ENCODE measurements at places on chromosomes 13 and 19.

DNA sequence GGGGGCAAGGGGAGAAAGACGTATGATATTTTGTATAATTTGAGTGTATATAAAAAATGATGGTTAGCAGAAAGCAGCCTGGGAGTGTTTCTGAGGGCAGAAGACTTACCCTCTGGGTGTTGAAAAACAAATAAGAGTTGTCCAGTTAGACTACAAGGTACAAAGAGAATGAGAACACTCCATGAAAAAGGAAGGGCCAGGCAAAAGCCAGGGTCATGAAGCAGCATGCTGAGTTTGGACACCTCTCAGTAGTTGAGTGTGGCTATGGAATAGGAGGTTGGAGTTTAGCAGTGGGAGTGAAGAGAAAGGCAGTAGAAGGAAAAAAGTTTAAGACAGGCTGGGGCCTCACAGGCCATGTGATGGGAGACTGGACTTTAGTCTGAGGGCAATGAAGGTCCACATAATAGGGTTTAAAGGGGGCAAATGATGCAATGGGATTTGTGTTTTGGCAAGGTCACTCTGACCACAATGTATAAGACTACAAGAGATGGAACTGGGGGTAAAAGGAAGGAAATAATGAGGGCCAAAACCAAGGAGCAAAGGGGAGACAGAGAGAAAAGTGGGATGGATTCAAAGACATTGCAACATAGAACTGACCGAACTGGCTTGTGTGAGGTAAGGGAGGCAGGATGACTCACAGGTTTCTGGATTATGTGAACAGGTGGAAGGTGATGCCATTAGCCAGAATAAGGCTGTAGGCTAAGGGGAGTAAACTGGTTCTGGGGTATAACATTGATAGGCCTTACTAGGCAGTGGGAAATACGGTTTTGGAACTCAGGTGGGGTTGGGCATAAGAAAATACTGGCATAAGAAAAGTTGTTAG lies 76.6 kb downstream of the SERP2 start:
- no peak for DNase-seq

DNA sequence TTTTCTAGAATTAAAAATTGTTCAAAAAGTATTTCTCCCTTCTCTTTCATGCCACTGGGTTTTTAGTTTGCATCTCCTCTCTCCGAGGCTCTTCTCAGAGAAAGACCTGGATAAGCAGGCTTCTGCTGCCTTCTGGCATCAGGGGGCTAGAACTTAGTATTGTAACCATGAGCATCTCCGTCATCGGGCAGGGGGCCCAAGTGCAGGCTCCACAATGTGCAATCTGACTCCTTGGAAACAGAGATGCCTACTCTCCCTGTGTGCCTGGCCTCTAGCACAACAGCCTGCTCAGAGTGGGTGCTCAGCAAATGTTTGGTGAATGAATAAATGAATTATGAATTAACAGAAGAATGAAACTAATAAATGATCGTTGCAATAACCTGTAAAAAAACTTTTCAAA lies 45.6 kb upstream of the MTIF3 start:
- DNase-seq: no peak

DNA sequence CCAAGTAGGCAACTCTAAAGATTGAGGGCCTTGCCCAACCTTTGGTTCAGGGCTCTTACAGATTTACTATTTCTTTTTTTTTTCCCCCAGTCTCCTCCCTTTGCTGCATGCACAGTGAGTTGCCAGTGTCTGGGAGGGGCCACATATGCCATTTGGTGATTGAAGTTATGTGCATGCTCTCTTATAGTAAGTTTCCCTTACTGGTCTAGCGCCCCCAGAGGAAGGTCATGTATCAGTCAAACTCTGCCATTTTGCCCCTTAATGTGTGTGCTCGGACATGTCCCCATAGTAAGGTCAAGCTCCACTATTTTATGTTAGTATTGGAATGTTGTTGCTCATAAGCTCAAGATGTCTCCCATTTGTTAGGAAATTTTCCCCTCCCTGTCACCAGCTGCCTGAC lies 1138.0 kb upstream of the SLC10A2 start:
- DNase-seq: no peak

DNA sequence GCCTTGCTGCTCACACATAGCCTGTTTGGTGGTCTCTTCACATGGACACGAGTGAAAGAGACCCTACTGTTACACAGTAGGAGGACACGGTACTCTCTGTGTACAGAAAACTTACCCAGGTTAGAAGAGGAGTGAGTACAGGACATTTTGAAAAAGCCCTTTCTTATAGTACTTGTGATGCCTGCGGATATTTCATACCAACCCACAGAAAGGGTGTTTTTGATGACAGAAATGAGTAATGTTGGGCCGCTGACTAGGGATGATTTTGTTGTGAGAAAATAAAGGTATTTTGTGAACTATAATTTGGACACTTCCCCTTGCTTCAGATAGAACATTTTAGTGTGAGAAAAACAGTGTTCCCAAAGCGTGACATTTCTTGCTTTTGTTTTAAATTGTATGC lies 18.2 kb downstream of the NUDT15 start:
- no peak for DNase-seq

DNA sequence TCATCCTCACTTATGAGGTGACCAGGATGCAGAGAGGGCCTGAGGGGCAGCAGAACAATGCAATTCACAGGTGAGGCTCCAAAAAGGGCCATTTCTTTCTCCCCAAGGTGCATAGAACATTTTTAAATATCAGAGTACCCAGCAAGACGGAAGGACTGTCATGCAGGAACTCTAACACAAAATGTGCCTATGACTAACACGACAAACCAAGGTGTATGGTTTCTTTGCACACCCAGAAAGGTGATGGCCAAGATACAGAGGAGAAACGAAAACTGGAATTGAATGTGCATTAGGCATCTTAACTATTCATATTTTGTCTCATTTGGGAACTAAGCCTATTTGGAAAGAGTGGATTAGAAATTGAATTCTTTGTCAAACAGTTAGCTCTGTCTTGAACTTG lies 29.9 kb downstream of the SHISA2 start:
- DNase-seq: no peak

DNA sequence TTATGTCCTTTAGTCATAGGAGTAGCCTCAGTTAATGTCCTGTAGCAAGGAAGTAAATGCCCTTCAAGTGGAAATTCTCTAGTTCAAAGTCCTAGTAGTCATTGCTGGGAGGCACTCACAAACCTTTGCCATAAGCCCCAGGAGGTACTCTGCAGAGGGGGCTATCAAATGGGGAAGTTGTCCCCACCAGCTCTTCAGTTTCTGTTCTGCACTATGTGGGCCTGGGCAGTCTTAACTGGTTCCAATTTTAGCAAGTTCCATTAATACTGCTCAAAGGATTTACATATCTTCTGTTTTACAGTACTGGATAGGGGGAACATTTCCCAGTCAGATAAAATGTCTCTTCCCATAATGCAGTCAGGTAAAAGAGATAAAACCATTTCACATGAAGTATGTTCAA lies 101.3 kb downstream of the B3GLCT start:
- no peak for DNase-seq

GRCh38 chr19:4034048-4035017 lies 26.8 kb downstream of the PIAS4 start:
- DNase-seq: no peak

DNA sequence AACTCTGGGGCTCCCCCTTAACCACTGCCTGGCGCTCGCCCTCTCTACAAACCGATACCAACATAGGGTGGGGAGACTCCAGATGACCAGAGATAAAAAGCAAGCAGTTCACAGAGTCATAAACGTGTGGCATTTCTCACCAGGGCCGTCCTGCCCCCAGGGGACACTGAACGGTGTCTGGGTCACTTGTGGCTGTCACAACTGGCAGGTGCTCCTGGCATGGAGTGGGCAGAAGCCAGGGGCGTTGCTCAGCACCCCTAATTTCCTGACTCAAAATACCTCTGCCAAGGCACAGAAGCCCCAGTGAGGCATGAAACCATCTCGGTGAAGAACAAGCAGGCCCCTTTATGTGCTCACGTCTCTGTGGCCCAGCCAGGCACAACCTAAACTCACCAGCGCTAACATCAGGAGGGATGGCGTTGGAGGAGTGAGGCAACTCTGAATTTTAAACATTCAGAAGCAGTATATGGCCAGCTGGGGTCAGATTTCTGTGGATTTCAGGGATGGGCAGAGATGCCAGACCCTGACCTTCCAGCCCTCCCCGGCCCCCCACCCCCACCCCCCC lies 1.8 kb downstream of the PIP5K1C start:
- DNase-seq: no peak
